ENCODE measurements at places on chromosomes 2 and 18.

- no peak for DNase-seq
These were observed 216.8 kb upstream of the CNTNAP5 start for GRCh38 chr2:123808243-123808642.

GRCh38 chr2:27735263-27735904 is 36.1 kb upstream of the MRPL33 start:
- peak; percentile 15 for DNase-seq

GRCh38 chr2:233443511-233444183 is 89.4 kb downstream of the DGKD start:
- DNase-seq, result peak; percentile 73

DNA sequence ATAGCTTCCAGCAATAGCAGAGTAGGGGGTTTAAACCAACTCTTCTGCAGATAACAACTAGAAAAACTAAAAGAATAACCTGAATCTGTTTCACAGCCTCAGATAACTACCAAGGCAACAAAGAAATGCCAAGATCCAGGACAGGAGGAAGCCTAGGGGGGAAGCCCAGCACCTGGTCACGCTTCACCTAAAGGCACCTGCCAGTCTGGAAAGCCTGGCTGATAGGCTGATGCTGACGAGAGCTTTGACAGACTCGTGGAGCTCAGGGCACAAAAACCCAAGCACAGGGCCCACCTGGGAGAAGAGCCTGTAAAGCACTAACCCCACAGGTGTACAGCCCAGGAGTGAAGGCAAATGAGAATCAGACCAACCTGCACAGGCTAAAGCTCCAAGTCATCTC is 22.6 kb downstream of the EIPR1 start:
- DNase-seq, result no peak

GRCh38 chr2:13488965-13489364 is 772.2 kb downstream of the TRIB2 start:
- DNase-seq, result no peak

DNA sequence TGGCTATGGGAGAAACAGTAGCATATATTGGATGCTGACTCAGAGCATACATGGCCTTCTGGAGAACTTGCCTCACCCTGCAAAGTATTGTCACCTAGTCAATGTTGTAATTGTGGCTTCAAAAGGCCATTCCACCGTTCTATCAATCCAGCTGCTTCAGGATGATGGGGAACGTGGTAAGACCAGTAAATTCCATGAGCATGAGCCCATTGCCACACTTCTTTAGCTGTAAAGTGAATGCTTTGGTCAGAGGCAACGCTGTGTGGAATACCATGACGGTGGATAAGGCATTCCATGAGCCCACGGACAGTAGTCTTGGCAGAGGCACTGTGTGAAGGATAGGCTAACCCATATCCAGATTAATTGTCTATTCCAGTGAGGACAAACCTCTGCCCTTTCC is 1300.1 kb upstream of the ACVR2A start:
- DNase-seq, result no peak

DNA sequence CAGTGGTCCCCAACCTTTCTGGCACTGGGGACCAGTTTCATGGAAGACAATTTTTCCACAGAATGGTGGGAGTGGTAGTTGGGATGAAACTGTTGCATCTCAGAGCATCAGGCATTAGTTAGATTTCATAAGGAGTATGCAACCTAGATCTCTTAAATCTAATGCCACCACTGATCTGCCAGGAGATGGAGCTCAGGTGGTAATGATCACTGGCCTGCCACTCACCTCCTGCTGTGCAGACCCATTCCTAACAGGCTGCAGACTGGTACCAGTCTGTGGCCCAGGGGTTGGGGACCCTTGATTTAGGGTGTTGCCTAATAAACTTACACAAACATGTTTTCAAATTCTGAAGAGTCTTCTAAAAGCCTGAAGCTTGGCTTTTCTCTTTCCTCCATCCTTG is 261.3 kb downstream of the CDH19 start:
- DNase-seq, result no peak

- no peak for DNase-seq
These were observed 63.8 kb upstream of the BZW1 start for GRCh38 chr2:200747668-200748618.

- no peak for DNase-seq
These were observed 796.1 kb downstream of the DCDC2C start for GRCh38 chr2:4499316-4500030.

DNA sequence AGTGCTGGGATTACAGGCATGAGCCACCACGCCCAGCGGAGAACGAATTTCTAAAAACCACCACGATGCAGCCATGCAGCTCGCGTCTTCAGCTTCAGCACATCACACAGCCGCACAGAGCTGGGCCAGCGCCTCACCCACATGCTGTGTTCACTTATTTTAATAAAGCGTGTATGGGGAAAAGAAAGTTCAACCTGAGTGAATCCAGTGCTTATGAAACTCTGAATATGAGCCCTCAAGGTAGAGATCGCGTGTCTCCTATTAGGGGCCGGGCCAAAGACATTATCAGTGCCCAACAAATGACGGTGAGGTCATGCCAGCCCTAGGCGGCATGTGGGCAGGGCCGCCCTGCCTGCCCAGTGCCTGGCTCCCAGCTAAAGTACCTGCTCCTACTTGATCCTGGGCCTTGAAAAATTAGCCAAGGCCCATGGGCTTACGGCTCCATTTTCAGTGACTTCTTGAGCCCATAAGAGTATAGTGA is 44.3 kb downstream of the SPRED2 start:
- no peak for DNase-seq

DNA sequence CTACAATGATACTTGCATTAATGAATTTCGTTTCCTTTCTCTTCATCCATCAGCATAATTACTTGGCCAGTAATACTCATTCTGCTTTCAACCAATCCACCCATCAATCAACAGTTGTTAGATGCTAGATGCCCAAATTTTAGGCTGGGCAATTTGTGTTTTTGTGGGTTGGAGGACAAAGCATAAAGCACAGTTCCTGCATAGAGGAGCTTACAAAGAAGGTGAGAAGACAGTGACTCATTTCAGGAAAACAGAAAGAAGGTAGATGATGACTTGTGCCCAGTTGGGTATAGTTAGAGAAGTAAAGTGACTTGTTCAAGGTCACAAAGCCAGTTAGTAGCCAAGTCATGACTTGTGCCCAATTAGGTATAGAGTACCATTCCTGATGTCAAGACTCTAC is 1186.8 kb upstream of the CELF4 start:
- no peak for DNase-seq

- no peak for DNase-seq
These were observed 12.6 kb upstream of the CHN1 start for GRCh38 chr2:175017618-175018414.

GRCh38 chr18:68763083-68763482 is 34.8 kb upstream of the CCDC102B start:
- no peak for DNase-seq

- no peak for DNase-seq
These were observed 750.5 kb downstream of the LRP1B start for GRCh38 chr2:141380008-141380979.

Data from stimulated activated naive CD4-positive, alpha-beta T cell (primary cell).